Hindlimb muscle (tissue), 1 donor: ENCODE measurements at places on chromosomes 13 and 19.
A peak's percentile ranks its signal among the peaks of the same experiment; 100 is the strongest.

DNA sequence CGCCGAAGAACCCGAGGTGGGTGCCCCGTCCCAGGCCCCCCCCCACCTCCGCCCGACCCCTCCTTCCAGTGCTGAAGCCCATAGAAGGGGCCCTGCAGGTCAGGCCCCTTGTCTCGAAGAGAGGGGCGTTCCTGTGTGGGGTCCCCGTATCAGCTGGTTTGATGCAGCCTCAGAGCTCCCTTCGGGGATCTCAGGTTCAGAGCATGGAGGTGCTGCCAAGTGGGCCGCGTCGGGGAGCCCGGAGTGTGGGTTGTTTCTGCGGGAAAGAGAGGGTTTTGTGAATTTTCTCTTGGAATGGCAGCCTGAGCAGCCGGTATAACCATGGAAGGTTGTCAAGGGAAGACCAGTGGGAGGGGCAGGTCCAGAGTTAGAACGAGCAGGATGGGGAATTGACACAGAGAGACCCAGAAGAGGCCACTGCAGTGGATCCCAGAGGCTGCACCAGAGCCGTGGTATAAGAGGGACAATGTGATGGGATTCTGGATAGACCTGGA lies 384 bp downstream of the TRAPPC2B start:
- peak; percentile 27 for DNase-seq

- no peak for DNase-seq
These were observed 42.3 kb downstream of the LRCH1 start for GRCh38 chr13:46595136-46595884.

DNA sequence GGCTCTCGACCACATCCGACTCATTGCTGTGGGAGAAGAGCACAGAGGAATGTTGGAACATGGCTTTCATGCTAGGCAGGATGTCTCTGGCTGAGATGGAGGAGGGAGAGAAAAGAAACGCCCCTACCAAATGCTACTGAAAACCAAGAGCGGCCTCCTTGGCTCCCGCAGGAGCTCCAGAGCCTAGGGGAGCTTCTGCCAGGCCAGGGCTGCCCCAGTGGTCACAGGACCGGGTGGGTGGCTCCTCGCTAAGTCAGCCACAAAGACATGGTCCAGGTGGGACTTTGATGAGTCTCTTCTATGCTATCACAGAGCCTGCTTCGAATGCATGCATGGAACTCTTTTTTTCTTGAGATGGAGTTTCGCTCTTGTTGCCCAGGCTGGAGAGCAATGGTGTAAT lies 6.7 kb downstream of the LONP1 start:
- DNase-seq: no peak

GRCh38 chr13:51502153-51502651 lies 49.4 kb upstream of the INTS6 start:
- DNase-seq: no peak

DNA sequence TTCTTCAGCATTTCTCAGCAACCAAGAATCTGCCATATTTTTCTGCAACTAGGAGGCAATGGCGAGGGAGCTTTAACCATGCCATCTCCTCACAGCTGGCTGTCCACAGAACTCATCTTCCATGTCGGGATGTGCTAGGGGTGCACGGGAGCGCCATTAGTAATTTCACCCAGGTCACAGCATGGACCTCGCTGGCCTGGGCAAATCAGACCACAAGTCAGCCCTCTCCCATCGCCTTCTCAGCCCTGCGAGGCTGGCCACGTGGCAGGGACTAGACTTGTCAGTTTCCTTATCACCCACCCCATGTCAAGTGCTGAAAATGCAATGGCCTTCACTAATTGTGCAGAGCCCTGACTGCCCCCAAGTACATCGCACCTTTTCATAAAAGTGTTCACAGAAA lies 15.7 kb downstream of the COL4A1 start:
- no peak for DNase-seq

DNA sequence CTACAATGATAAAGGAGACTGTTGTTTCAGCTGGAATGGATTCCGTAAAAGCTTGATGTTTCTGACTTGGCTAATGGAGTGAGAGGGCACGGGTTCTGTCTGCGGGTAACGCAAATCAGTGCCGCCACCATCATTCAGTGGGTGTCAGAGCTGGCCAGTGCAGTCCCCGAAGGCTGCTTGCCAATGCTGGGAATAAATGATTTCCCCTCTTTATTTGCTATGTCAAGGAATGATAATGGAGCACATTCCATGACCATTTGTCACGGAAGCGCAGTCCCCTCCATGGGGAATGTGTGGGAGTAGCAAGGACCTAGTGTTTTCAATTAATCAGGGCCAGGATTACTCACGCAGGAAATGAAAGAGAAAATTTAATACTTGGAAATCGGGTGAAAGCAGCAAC lies 899.3 kb downstream of the UQCRFS1 start:
- no peak for DNase-seq

- DNase-seq: no peak
These were observed 9.6 kb downstream of the IRGC start for GRCh38 chr19:43725468-43725867.

DNA sequence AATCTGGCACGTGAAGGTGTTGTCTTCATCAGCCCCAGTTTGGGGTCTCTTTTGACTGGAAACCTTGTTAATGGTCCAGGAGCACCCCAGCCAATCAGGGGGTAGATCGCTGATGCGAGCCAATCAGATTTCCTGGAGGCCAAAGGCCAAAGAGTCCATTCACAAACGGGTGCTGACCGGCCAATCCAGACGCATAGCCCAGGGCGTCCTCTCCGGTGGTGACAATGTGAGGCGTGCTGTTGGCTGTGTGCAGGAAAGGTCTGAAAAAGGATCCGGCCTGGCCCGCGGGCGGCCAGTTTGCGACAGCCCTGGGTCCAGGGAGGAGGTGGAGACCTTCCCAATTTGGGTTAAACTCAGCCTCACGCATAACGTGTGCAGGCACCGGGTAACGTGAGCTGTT lies 3.1 kb downstream of the MAST3 start:
- no peak for DNase-seq

GRCh38 chr13:27481766-27482165 lies 31.4 kb upstream of the MTIF3 start:
- no peak for DNase-seq

DNA sequence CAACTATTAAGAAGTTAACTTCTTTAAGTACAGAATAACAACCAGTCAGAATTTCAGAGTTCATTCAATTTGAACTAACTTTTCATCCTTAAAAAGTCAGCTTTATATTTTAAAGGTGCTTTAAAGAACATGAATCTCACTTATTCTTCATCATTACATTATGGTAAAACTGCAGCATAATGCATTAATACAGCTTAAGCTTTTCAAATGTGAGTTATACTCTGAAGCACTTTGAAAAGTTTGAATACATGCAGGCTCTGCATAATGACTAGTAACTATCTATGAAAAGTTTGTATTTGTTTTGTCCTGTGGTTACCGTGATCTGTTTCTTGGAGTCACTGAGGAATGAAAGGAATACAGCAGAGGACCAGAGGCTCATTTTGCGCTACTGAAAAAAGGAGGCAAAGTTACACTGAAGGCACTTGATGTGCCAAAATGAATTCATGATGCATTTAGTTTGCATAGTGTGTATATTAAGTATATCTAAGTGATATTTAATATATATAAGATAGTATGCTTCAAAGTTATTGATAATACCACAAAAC lies 4.1 kb downstream of the PCDH17 start:
- no peak for DNase-seq

DNA sequence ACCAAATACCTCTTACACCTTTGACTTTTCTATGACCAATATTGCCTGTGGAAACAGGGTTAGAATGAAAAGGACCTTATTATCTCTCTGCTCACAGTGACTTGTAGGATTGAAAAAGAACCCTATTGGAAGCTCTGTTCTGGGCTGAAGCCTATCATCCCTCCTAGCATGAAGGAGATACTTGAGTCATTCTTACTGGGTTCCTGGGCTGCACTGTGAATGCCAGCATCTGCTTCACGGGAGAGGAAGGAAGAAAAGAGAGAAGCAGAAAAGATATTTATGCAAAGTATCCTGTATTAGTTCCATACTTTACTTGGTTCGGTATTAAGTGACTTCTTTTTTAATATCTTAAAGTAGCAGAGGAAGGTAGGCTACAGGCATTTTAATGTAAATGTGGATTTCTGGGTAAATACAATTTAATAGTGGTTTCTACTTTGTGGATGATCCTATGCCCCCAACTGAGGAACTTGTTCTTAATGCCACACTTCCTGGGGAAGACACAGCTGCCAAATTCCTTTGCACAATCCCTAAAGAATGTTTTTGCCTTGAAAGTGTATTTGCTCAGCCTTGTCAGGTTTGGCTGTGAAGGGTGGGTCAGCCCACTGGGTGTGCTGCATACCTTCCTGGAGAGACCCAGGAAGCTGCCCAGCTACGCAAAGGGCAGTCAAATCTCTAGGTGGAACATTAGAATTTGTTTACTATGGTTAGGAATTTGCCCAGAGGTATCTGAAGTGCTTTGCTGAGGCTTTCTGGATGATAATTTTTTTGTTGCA lies 13.7 kb upstream of the SCEL start:
- no peak for DNase-seq

DNA sequence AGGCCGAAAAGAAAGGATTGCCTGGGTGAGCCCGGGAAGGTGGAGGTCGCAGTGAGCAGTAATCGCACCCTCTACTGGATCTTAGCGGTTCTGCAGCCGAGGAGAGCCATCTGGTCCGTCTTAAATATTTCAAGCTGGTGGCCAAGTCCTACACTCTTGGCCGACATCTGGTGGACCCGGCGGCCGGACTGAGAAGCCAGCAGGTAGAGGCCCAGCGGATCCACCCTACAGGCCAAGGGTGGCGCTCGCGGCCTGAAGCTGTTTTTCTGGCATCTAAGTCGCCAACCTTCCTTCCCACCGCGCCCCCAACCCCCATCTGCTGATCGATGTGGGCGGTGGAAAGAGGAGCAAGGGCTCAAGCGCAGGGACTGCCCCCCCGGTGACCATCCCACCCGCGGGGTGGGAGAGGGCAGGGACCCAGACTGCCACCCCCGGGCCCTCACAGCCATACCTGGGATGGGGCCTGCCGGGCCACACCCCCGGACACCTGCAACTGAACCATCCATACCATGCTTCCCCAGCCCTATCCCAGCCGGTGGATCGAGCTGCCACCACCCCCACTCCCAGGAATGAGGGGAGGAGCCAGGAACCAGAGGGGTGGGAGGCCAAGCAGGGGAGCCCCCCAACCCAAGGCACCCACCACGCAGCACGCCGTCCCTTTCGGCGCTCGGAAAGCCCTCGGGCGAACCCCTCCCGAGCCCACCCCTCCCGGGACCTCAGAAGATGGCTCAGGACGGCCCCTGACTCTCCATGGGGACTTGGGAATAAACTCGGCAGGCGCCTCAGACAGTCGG lies 46.3 kb upstream of the ZNF730 start:
- DNase-seq: peak; percentile 46

GRCh38 chr19:55454787-55455243 lies 6.6 kb downstream of the ISOC2 start:
- DNase-seq: no peak

GRCh38 chr19:21748088-21748487 lies 19.3 kb downstream of the ZNF100 start:
- DNase-seq: no peak

- DNase-seq: peak; percentile 38
These were observed 918 bp upstream of the LHB start for GRCh38 chr19:49017666-49018351.

DNA sequence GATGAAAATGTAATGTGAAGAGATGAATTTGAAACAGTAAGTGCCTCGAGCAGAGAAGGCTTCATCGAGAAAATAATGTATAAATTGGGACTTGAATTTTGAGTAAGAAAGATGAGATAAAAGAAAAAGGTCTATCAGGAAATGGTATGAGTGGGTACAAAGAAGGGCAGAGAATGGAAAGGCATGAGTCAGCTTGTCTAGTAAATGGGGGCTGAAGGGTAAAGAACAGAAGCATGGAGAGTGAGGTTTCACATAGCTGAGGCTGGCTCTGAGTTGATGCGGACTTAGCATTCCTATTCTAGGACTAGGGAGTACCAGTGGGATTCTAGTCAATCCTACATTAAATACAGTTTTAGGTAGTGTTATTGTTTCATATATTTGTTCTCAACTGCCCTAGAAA lies 85.8 kb downstream of the ZC3H13 start:
- no peak for DNase-seq

DNA sequence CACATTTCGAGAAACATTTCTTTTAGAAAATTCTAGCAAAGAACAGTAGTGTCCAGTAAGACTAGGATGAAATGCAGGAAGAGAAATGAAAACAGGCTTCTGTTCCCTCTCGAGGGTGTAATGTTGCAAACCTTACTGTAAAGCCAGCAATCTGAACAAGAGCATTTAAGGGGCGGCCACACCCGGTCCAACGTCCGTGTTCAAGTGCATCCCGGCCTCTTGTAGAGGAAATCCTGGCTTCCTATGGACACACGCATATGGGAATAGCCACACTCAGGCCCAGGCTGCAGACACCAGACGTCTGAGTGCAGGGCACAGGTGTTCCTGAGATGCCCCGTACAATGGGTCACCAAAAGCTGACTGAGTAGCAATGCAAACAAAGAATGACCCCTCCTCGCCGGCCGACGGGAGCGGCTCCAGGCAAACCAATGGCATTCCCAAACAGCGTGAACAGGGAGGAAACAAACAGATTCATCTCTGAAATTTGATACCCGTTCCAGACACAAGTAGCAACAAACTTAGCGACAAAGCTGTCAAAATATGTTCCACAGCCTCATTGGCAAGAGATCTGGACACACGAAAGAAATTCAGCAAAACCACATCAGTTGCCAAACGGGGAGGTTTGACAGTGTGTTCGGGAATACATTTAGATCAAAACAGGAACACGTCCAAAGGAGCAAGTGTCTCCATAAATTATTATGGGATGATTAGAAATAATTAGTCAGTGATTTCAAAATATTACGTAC lies 278.6 kb upstream of the TSHZ3 start:
- DNase-seq: no peak

DNA sequence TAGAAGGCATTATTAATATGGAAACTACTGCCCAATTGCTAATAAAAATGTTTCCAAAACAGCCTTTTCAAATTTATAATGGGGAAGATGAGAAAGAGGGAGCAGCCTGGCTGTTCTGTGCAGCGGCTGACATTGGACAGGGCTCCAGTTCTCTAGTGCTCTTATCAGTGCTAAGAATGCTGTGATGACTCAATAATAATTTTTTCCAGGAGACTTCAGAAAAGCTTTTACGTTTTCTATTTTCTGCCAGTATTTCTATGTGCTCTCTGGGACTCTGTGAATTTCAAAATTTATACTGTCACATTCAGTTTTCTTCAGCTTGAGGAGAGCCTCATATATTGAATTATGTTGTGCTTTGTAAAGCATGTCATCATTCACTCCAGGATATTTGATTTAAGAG lies 209.6 kb downstream of the VWA8 start:
- peak; percentile 15 for DNase-seq

GRCh38 chr19:3293560-3293959 lies 69.1 kb downstream of the CELF5 start:
- no peak for DNase-seq

DNA sequence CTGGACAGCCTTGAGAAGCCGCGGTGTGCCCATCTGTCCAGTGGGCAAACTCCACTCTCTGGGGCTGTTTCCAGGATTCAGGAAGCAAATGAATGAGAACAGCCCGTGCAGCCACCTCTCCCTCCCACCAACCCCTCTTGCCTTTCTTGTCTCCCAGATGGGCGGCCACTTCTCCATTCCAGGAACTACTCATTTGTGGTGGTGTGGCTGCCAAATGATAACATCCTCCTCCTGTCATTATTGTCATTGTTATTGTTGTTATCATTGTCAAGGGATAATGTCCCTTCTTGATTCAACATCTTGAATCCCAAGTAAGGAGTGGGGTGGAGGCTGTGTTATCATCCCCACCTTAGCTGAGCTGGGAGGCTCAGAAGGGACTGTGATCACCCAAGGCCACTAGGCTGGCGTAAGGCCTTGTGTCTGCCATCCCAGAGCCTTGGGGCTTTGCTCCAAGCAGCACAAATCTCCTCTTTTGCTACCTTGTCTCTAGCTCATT lies 1.6 kb downstream of the DNM2 start:
- no peak for DNase-seq
